Right ventricle myocardium inferior (tissue), 1 donor: ENCODE measurements at places on chromosomes 6 and 20.

- DNase-seq, result no peak
These were observed 33.3 kb downstream of the BEND3 start for GRCh38 chr6:107082045-107082444.

DNA sequence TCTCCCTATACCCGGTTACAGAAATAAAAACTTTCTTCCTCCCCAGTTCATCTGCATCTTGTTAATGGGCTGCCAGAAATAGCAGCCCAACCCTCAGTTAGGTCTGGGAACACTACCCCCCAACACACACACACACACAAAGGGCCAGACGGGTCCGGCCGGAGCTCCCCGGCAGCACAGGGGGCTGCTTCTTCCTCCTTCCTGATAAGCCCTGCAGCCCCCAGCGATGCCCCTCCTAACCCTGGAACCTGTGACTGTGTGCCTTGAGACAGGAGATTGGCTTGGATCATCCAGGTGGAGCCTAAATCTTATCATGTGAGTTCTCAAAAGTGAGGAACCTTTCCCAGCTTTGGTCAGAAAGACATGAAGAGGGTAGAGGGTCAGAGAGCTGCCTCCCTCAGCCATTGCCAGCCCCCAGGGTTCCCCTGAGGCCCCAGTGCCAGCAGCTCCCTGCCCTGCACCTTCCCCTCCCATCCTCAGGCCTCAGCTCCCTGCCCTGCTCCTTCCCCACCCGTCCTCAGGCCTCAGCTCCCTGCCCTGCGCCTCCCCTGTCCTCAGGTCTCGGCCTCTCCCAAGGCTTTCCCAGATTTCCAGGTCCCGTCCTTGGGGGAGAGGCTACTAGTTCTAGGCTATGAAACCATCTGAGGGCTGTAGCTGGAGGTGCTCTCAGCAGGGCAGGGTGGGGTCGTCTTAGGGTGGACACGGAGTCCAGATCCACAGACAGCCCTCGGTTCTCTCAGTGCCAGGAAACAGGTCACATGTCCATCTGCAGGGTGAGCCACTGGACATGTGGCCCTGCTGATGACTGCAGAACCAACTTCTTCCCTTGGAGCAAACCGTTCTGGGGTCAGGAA is 34.5 kb upstream of the CST7 start:
- peak; percentile 49 for DNase-seq

DNA sequence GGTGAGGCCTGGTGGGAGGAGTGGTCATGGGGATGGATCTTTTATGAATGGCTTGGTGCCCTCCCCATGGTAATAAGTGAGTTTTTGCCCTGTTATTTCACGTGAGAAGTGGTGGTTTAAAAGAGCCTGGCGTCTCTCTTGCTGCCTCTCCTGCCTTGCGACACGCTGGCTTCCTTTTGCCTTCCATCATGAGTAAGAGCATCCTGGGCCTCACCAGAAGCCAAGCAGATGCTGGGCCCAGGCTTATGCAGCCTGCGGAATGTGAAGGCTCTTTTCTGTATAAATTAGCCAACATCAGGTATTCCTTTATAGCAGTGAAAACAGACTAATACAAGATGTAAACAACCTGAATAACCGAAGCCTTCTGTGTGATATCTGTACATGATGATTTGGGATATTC is 27.6 kb downstream of the VTA1 start:
- DNase-seq, result no peak

GRCh38 chr6:15536198-15536955 is 126.5 kb downstream of the DTNBP1 start:
- no peak for DNase-seq

DNA sequence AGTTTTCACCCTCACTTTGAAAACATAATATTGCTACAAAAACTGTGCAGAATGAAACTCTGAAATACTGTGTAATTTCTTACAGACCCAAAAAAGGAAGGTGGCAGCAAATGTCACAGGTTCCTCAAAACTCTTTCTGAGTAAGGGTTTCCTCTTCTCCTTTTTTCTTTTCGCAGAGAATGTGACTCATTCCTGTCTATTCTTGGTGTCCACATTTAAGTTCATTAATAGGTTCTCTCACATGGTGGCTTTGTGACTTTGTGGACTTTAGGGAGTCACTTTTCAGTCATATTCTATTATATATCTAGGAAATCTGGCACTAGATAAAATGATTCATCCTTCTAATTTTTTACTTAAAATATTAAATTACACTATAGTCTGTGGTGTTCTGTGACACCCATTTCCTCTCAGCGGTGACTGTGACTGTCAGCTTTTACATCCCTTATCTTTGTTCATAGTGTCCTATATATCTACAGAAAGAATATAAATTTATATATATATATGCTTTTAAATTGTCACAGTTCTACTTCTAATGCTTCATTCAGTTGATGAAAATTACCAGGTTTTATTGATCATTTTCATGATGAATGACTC is 126.8 kb upstream of the HCRTR2 start:
- DNase-seq, result no peak

GRCh38 chr20:16296931-16297330 is 276.3 kb downstream of the KIF16B start:
- DNase-seq, result no peak

DNA sequence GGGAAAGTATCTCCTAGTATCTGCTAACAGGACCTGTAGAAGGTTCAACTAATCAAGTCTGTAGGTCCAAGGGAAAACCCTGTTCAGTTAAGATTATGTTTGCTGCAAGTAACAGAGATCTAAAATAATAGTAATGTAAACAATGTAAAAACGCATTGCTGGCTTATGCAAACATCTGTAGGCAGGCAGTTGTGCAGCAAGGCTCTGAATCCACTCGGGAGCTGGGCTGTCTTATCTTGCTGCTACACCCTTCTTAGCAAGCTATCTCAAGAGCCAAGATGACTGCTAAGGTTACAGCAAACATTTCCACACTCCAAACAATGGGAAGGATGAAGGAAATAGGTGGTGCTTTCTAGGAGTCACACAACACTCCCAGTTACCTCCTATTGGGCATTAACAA is 397.3 kb upstream of the NRSN1 start:
- DNase-seq, result no peak

DNA sequence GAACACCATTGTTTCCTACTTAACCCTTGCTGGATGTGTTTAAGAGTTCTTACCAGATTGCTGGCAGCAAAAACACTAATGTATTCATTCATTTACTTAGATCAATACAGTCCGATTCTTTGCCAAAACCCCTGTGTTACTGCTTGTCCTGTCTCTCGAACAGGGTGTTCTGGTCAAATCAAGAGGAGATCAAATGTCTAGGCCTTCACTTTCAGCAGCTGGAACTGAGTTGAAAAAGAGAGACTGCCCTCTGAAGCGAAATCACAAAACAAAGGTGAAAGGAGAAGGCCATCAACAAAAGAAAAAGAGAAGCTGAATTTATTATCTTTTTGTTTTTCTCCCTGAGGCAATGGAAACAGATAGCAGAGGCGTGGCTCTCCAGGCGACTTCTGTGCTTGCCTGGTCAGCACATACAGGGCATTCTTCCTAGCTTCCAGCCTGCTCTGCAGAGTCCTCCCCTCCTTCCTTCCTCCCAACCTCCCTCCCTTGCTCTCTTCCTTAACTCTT is 44.1 kb upstream of the GCM1 start:
- no peak for DNase-seq

- no peak for DNase-seq
These were observed 168.6 kb downstream of the NFATC2 start for GRCh38 chr20:51373713-51374455.

- DNase-seq, result peak; percentile 73
These were observed 214.3 kb downstream of the TFAP2C start for GRCh38 chr20:56843386-56843785.

DNA sequence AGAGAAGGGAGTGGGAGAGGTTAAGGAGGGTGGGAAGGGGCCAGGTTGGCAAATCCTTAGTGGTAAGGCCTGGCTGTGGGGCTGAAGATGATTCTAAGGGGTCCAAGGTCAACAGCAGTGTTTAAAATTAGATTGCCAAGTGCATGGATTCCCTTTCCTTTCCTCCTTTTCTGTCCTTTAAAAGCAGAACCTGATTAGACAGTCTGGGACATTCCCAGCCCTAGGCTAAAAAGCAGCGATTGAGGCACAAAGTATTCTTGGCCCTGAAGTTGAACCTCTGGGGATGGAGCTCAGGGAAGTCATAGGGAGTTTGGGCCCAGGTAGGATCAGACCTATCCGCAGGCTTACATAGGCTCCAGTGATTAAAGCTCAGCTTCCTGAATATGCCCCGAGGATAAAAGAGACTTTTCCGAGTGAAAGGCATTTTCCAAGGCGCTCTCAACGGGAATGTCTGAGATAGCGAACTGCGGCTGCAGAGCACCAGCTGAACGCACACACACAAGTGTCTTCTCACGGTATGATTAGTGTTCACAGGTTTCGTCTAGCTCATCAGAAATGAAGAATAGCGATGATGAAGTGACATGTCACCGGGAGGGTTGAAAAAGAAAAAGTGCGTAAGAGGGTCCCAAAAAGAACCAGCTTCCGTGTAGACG is 787 bp upstream of the CARMIL1 start:
- DNase-seq, result no peak

- DNase-seq, result peak; percentile 88
These were observed 44.5 kb downstream of the SULF2 start for GRCh38 chr20:47740862-47741184.

- no peak for DNase-seq
These were observed 334.1 kb downstream of the BCKDHB start for GRCh38 chr6:80440496-80441115.

DNA sequence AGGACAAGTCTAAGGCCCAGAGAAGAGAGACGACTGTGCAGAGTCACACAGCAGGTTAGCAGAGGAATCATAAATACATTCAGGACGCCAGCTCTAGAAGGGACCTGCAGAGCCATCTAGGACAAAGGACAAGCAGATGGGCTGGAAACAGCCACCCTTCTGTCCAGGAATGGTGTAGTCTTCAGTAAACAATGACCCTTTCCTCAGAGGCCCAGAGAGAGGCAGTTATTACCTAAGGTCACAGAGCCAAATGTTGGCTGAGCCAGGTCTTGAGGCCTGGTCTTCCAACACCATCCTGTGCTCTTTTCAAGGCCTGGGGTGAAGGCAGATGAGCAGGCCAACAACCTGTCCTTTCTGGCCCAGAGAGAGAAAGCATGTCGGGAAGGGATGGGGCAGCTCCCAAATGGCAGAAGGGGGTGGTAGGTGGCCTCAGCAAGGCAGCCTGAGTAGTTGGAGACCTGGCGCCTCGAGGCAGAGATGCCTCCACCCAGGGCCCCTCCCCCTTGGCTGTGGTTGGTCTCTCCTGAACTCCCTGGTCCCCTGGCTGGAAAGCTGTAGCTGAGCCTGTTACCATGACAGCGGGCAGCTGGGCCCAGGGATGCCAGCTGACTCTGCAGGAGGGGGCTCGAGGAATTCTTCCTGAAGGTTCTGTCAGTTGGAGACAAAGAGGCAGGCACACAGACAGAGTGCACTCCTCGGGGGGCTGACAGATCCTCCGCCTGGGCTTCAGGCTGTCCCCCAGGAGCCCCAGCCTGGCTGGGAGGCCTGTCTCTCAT is 24.8 kb downstream of the EPB41L1 start:
- no peak for DNase-seq

DNA sequence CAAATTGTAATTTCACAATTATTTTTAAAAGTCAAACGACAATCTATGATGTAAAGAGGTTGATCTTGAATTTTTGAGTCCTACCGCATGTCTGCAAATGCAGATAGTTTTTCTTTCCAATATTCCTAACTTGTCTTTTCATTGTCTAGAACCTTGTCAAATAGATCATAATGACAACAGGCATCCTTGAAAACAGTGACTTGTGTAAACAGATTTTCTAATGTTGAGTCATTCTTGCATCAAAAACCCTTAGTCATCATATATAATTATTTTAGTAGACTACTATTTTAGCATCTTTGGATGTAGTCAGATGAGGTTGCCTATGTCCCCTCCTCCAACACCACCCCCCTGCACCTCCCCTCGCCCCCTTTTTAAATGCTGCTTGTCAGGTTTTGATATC is 43.8 kb downstream of the BMP6 start:
- no peak for DNase-seq

DNA sequence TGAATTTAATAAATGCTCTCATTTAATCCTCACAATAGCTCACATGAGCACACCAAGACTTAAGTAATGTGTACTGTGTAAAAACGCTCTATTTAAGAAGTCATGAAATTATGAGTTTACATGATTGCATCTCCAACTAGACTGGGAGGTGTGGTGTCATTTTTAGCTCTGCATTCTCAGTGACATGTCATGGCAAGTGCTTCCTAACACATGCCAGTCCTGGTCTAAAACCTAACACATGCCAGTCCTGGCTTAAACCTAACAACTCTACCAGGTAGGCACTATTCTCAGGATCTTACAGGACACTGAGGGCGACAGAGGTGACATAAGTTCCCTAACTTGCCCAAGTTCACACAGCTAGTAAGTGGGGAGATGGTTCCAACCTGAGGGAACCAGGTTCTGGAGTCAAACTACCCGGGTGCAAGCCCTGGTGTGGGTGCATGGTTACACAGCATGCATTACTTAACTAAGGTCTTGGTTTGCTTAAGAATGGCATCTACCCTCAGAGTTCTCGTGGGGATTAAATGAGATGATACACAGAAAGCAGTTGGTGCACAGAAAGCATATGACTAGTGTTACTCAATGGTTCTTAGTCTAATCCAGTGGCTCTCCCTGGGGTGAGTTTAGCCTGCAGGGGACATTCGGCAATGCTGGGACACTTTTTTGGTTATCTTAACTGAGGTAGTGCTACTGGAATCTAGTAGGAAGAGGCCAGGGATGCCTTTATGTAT is 14.7 kb downstream of the CLDN20 start:
- no peak for DNase-seq

- DNase-seq, result peak; percentile 74
These were observed 734 bp downstream of the TPBG start for GRCh38 chr6:82364087-82365015.

- DNase-seq, result no peak
These were observed 17.1 kb upstream of the NTSR1 start for GRCh38 chr20:62691487-62691886.

DNA sequence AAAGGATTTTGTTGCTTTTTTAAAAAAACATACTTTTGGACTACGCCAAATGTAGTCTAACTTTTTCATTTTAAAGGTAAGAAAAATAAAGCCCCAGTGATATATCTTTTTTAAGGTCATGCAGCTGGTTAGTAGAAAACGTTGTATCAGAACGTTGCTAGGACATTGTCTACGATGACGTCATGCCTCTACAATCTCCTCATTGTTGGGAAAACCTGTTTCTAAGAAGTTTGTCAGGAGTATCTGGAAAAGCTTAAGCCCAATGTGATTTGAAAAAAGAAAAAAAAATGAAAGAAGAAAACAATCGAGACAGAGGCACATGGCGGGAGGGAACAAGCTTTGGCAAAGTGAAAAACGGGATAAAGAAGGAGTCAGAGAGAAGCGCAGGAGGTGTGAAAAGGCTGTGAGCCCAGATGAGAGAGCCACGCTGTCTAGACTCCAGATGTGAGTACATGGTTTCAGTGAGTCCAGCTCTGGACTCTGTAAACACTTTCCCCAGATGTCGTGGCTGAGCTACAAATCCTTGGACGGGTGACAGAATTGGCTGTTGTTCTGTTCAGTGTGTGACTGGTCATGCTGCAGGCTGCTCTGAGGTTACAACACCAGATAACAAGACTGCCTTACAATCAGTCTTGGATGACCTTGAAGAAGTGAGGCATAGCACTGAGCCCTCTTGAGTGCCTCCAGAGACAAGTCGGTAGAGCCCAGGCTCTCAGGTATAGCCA is 656.7 kb upstream of the ID4 start:
- DNase-seq, result peak; percentile 70

GRCh38 chr20:61287583-61288275 is 35.7 kb downstream of the CDH4 start:
- no peak for DNase-seq

GRCh38 chr6:38549180-38549579 is 90.5 kb downstream of the BTBD9 start:
- DNase-seq, result no peak
